ENCODE measurements at places on chromosomes 7 and 10.

GRCh38 chr7:36440880-36441279 is 51.2 kb downstream of the ANLN start:
- peak; percentile 47 for DNase-seq

- peak; percentile 36 for DNase-seq
Observed at GRCh38 chr7:100914879-100915447, 19.3 kb upstream of the ACHE start.

- DNase-seq: no peak
Observed at GRCh38 chr7:94578614-94579013, 69.0 kb downstream of the CASD1 start.

DNA sequence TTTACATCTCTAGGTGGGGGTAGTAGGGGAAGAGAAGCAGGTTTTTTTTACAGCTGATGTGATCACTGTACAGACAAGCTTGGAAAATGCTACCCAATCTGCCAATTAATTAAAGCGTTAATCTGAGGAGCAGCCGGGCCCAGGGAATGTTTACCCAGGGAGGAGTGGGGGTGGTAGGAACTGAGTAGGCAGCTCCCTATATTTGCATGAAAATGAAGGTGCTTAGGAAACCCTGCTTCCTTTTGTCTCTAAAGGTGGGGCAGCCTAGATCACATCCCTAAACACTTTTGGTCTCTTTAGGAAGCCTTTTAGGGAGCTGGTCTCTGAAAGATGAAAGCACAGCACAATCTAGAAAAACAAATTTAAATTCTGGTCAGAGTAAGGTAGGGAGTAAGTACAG is 53.0 kb upstream of the NFKB2 start:
- no peak for DNase-seq
